Fibroblast of skin of right biceps (primary cell): ENCODE measurements at places on chromosomes 6 and 20.

DNA sequence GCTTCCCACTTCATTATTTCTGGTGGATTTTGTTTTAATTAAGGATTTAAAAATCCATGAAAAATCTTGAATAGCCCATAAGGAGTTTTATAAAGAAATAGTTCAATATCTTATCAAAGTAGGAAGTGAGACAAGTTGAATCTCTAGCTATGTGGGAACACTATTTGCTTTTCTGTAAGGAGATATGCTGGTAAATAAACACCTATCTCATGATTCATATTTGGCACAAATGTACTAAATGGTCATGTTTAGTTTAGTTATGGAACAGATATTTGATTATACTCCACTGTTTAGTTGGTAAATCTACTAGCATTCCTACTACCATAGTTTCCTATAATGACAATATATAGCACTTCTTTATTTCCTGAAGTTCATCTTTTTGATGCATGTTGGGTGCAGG, 239.9 kb upstream of the CEP162 start:
- no peak for DNase-seq

DNA sequence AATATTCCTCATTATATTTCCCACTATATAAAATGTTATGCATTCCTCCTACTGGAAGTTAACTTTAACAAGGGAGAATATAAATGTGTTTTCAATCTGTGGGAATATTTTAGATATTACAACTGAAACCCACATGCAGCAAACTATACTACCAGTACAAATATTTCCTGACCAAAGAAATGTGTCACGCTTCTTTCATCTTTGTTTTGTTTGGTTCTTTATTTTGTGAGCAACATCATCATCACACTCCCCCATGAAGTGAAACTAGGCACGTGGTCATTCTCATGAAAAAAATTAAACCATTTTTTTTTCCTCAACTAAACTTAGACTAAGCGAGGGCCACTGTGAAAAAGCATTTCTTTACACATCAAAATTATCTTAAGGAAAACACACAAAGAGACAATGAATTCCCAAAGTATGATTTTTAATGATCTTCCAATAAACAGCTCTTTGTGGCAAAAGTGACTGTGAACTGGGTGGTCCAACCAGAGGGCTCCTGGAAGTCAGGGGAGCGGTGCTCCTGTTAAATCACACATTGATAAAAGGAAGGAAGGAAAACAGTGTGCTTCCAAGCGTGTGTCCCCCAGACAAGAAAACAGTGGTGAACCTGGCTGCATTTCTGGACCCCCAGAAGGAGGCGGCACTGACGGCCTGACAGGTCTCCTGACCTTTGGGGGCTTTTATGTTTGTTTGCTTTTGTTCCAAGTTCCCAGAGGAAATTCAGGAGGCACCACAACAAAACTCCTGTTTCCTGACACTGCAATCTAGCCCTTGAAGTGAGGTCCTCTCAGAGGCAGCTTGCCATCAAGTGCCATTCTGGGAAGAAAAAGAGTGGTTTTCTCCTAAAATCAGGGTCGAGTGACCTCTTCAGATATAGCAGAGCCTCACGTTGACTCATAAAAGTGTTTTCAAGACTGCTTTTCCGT, 166.8 kb upstream of the FOXQ1 start:
- peak; percentile 87 for DNase-seq

DNA sequence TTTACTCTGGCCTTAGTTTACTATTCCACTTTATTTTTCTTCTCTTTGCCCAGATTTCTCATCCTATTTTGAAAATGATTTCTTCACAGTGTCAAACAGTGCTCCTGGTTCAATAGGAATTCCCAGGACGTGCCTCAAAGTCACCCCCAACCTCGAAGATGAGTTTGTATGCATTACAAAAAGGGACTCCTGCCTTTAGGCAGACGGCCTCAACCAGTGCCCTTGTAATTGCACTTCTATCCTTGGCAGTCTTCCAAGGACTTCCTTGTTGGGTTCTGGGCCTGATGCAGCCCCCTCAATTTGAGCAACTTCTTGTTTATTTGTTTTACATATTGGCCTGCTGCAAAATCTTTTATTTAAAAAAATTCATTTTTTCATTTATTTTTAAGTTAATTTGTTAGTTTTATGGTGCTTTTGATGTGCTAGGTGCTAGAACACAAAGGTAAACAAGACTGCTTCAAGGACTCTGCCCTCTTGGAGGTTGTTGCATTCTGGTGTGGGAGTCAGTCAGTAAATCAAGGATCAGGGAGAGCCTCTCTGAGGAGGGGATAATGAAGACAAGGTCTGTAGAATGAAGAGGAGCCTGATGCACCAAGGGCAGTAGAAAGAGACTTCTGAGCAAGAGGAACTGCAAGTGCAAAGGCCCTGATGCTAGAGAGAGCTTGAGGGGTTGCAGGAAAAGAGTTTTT, 181.5 kb upstream of the LAMP5 start:
- DNase-seq: no peak

GRCh38 chr6:165755583-165755982, 92.5 kb upstream of the PDE10A start:
- DNase-seq: no peak

DNA sequence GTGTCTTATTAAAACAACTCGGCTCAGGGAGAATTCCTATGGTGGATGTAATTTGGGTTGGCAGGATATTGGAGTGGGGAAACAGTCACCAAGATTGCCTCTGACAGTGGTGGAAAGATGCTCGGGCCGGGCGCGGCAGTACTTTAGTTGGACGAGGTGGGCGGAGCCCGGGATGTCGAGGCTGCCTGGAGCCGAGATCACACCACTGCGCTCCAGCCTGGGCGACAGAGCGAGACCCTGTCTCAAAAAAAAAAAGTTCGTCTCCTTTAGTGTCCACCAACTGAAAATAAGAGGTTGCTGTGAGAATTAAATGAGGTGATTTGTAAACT, 621 bp downstream of the NOL7 start:
- peak; percentile 31 for DNase-seq

DNA sequence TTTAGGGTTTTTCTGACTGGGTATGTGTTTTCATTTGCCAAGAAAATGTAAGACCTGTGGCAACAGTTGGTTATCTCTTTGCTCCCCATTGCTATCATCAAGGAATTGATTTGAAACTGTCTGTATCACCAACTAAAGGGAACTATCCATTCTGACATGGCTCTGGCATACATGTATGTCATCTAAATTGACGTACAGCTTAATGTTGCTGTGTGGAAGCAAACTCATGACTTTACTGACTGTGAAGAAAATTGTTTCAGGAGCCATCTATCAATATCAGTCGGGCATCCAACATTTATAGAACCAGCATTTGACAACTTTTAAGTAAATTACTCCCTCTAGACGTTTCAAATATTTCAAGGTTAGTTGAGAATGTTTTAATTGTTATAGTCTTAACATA, 555.8 kb upstream of the EPHA7 start:
- no peak for DNase-seq

GRCh38 chr6:126643352-126643751, 303.4 kb downstream of the CENPW start:
- DNase-seq: no peak

GRCh38 chr20:24678351-24679106, 209.1 kb downstream of the SYNDIG1 start:
- no peak for DNase-seq

GRCh38 chr20:32126919-32127318, 17.4 kb downstream of the TM9SF4 start:
- no peak for DNase-seq

- DNase-seq: peak; percentile 71
Measured at GRCh38 chr6:72811971-72812421, 190.1 kb downstream of the KCNQ5 start.

GRCh38 chr6:127015858-127016257, 102.6 kb upstream of the RSPO3 start:
- DNase-seq: no peak

DNA sequence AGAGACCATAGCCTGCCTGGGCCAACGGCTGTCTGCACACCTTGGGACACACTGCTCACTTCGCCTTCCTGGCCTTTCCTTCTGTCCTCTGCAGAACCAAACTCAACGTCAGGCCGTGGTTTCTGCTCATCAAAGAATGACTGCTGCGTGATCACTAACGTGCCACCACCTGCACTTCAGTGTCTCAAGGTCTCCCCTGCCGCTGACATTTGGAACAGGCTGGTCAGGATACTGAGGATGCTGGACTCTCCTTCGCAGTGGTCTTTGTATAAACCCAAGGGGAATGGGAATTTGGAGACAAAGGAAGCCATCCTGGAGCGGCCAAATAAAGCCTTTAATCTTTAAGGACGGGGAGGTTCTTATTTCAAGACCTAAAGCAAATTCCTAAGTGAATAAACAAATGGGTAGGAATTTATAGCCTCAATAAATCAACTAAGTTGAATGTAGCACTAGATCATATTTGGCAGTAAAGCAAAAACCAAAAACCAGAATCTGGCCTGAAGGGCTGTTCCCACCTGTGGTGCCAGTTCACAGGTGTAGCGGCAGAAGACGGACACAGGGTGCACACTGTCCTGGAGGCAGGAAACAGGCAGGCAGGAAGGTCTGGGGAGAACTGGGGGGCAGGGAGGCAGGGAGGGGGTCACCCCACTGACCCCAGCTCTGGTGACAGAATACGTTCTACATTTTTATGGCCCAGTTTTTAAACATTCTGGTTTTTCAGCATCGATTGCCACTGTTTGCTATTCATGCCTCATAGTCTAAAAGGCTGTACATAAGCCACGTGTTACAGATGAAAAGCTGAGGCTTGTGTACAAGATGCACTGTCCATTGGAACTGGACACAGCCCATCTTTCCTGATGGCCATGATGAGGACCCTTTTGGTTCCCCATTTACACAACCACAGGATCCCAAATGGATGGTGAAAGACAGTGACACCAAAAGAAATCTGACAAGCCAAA, 36.6 kb downstream of the ABHD12 start:
- DNase-seq: no peak

DNA sequence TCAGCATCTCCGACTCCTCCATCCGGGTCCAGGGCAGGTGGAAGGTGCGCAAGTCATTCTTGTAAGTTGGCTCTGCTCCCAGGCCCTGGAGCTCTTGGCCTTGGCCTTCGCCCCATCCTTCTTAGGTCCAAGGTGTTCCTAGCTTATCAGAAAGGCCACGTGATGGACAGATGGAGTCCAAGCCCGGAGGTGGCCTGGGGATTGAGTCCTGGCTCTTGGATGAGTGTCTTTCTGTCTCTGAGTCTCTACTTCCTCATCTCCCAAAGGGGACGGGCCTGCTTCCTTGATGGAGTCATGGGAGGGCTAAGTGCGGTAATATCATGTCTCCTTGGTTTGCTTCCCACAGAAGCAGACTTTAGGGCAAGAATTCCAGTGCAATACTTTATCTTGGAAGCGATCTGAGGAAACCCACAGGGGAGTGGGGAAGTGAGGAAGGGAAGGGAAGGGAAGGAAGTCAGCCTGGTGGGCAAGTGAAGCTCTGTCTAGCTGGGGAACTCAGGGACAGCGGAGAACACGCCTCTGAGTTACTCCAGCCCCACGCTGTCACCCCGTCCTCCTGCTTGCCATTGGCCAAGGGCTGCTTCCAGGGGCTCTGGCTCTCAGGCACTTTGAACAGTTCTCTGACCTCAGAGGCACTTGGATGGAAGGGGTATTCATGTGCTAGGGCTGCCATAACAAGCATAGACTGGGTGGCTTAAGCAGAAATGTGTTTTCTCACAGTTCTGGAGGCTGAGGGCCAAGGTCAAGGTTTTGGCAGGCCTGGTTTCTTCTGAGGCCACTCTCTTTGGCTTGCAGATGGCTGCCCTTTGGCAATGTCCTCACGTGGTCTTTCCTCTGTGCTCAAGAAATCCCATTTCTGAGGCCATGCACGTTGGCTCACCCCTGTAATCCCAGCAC, 4.8 kb downstream of the LBP start:
- DNase-seq: no peak

GRCh38 chr6:1316489-1316971, 4.6 kb downstream of the FOXQ1 start:
- peak; percentile 23 for DNase-seq

- DNase-seq: no peak
Measured at GRCh38 chr6:90144396-90144795, 152.2 kb downstream of the BACH2 start.

DNA sequence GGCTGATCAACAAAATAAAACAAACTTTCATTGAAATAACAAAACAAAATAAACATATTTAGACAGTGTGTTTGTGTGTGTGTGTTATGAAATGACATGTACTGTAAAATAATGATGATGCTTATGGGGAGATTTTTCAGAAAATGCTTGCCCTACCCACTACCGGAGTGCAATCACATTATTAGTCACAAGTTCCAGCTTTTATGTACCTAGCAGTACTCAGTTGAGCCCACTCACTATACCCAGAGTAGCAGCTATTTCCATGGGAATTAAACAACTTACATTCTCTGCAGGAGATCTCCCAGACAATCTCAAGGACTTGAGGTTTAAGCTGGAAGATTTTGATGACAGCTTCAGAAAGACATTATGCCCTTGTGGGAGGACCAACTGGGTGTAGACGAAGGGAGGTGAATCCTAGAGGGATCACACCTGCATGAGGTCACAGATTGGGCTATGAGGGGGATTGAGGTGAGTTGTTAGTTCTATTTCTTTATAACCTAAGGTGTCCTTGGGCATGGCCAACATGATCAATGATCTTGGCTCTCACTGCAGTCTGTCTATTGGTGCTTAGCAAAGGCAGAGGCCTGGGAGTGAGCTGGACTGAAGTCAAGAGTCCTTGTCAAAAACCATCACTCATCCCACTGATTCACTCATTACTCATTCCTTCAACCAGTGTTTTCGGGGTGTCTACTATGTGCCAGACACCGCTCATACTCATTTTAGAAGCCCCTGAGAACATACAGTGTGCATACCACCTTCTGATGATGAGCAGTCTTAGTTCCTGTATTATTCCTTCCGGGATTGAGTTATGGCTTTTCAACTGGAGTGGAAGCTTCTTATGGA, 6.7 kb upstream of the CLIC5 start:
- no peak for DNase-seq

DNA sequence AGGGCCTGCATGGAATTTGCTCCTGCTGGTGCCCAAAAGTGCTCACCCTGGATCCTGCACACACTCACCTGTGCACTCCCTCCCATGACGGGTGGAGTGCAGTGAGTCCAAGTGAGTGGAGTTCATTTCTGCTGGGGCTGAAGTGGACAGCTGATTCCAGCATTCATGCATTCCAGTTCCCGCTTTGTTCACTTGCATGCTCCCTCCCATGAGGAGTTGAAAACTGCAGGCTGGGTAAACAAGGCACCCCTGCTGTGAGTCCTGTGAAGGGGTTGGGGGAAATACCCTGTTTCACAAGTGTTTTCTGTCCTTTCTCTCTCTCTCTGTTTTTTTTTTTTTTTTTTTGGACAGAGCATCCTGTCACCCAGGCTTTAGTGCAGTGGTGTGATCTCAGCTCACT, 454.1 kb upstream of the NOX3 start:
- no peak for DNase-seq

DNA sequence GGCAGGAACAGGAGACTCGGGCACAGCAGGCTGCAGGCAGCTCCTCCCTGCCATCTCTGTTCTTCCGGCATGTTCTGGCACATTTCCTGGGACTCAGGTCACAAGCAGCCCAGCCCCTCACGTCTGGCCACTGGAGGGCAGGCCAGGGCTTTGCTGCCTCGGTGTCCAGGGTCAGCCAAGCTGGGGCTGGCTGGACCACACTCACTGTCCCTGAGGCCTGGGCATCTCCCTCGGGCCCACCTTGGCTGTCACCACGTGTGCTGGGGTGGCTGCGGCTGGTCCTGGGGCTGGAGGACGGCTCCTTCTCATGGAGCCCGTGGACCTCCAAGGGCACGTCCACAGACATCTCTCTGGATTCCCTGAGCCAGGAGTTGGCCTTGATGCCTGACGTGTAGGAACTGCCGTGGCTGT, 18.5 kb downstream of the FRMD1 start:
- peak; percentile 34 for DNase-seq
